GM12892 (cell line): ENCODE measurements at places on chromosomes 13 and 19.
A peak's percentile ranks its signal among the peaks of the same experiment; 100 is the strongest.

- no peak for DNase-seq
Measured at GRCh38 chr13:100149389-100149788, 60.5 kb downstream of the PCCA start.

DNA sequence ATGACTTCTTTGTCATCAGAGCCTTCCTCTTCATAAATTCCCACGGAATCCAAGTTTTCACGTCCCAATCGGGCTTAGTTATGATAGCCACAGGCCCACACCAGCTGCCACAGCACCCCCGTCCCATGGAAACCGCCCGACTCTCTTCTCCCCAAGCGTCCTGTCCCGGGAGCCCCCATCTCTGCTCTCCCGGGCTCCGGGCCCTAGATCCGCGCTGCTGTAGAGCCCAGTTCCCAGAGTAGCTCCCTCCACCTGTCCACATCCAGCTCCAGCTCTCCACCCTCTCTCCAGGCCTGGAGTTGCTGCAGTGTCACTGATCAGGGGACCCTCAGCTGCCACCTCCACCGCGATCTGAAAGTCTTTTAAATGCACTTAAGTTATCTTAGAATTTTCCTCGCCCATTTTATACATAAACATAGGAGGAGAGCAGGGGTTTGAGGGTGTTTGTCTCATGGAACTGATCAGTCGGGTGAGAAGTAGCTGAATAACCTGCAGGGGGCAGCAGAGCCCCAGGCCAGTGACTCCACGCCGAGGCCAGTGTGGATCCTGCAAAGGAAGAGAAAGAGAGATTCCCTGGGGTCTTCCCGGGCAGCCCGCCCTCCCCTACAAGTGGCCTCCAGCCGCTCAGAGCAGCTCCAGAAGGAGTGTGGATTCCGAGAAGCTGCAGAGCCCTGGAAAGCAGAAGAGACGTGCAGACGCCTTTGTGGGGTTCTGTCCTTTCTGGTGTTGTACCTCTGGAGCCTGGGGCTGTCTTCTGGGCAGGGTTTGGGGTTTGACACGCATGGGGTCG is 1.1 kb upstream of the ZNF763 start:
- DNase-seq: peak; percentile 49

DNA sequence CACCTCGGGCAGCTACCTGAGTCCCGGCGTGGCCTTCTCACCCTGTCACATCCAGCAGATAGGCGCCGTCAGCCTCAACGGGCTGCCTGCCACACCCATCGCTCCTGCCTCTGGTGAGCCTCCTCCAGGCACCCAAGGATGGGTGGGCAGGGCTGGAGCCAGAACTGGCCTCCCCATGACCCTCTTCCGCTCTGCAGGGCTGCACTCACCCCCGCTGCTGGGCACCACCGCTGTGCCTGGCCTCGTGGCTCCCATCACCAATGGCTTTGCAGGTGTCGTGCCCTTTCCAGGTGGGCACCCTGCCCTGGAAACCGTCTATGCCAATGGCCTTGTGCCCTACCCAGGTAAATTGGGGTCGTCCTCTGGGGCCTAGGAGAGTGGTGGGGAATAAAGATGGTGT is 57.7 kb downstream of the CELF5 start:
- DNase-seq: no peak

GRCh38 chr13:102291587-102292218 is 110.1 kb downstream of the FGF14 start:
- no peak for DNase-seq

DNA sequence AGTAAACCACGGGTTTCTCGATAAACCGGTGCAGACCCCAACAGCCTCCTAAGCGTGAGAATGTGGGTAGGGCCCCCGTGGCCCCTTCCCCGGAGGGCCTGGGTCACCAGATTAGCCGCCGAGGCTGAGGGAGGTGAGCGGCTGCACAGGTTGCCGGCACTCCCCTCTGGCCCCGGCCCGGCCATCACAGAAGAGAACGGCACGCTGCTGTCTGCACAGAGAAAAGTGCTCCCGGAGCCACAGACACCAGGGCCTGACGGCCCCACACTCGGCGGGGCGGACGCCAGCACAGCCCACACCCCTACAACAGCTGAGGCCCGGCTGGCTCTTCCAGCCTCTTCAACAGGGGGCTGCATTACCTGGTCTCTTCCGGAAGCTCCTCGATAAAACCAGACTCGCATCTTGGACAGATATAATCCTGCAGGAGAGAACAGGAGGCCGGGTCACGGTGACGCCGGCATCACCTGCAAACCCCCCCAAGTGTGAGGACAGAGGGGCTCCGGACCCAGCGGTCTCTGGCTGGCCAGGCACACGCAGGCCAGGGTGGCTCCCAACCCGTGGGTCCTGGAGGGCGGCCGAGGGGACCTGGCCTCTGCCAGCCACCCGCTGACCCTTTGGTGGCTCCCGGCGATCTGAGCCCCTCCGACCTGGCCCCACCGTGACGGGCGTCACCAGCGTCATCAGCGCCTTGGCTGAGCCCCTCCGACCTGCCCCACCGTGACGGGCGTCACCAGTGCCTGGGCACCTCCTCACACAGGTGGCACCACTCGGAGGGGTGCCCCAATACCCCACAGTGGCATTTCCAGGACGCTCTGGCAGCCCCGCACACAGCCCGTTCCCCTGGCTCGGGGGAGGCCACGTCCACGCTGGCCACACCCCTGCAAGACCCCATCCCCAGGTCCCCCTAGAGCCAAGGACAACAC is 10.3 kb downstream of the RNF126 start:
- DNase-seq: no peak

- no peak for DNase-seq
Measured at GRCh38 chr13:62626771-62627170, 1211.1 kb upstream of the PCDH20 start.

GRCh38 chr19:50695251-50696093 is 24.1 kb downstream of the SHANK1 start:
- DNase-seq: no peak

DNA sequence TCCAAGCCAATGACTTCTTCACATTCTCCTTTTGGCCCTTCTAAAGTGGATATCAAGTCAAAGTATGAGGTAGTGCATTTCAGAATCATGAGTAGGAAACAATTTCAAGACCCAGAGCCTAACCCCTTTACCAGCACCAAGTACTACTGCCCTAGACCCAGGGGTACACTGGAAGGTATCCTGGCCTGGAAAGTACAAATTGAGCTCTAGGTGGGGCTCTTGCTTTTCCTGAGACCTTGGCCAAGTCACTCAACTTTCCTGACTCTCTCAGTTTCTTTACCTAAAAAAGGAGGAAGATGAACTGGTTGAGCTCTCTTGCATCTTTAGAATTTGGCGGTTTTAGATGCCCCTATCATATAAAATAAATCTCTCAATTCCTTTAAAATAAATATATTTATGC is 204.7 kb downstream of the FGF14 start:
- no peak for DNase-seq
